ENCODE measurements at places on chromosomes 7 and 10. TPM values are rescaled to one million over a fixed set of nuclear protein-coding genes. Genes with fewer than 3 reads are reported as not detected.

The AGK gene
- total RNA-seq: 18.0 TPM

The NAT16 gene
- not detected for total RNA-seq

The STEAP1 gene
- 16.8 TPM for total RNA-seq

The C10orf105 gene
- 0.08 TPM for total RNA-seq

The STK17A gene
- total RNA-seq: 16.7 TPM

The LHPP gene
- total RNA-seq: 29.8 TPM

The STK31 gene
- 1.1 TPM for total RNA-seq

The TMEM229A gene
- 0.11 TPM for total RNA-seq

The PDZD7 gene
- total RNA-seq: 0.21 TPM

The UPK3B gene
- total RNA-seq: 2.5 TPM

The GATA3 gene
- 0.27 TPM for total RNA-seq

The CLCN1 gene
- not detected for total RNA-seq

The OGDHL gene
- 1.3 TPM for total RNA-seq

The DPYSL4 gene
- 0.45 TPM for total RNA-seq

The CHST3 gene
- total RNA-seq: 1.1 TPM

The PDK4 gene
- total RNA-seq: 101 TPM

The JAKMIP3 gene
- total RNA-seq: 0.14 TPM

The ZNF282 gene
- 24.2 TPM for total RNA-seq

The NOM1 gene
- total RNA-seq: 16.1 TPM

The SLC18A2 gene
- total RNA-seq: 1.6 TPM

The IFIT1B gene
- not detected for total RNA-seq

The HMX2 gene
- 0.18 TPM for total RNA-seq

The FAM25A gene
- total RNA-seq: not detected

The FKBP6 gene
- not detected for total RNA-seq

The TEX47 gene
- not detected for total RNA-seq

The MOGAT3 gene
- total RNA-seq: 62.4 TPM

The PCGF6 gene
- 6.7 TPM for total RNA-seq

The NODAL gene
- not detected for total RNA-seq

The INTS15 gene
- 22.5 TPM for total RNA-seq

The CCDC201 gene
- not detected for total RNA-seq

The FGF8 gene
- total RNA-seq: not detected

The ARMS2 gene
- total RNA-seq: not detected

The SPACDR gene
- 0.31 TPM for total RNA-seq

The PNLIPRP2 gene
- 10.7 TPM for total RNA-seq

The CTTNBP2 gene
- 3.8 TPM for total RNA-seq

The NUB1 gene
- 53.3 TPM for total RNA-seq

The GDF10 gene
- 0.12 TPM for total RNA-seq

The MCM10 gene
- total RNA-seq: 5.0 TPM

The FAM13C gene
- total RNA-seq: 1.8 TPM

The OR2A7 gene
- total RNA-seq: 21.9 TPM

The AKR1B1 gene
- 26.8 TPM for total RNA-seq

The LYZL2 gene
- not detected for total RNA-seq

The DHX32 gene
- 78.9 TPM for total RNA-seq

The FIS1 gene
- 156 TPM for total RNA-seq

The SNCG gene
- 2.6 TPM for total RNA-seq

The ITGB8 gene
- 8.8 TPM for total RNA-seq

The FOXI2 gene
- not detected for total RNA-seq

The COL28A1 gene
- 5.1 TPM for total RNA-seq

The PIK3CG gene
- total RNA-seq: 5.9 TPM

The AUTS2 gene
- 44.2 TPM for total RNA-seq

The COL1A2 gene
- total RNA-seq: 103 TPM

The SCART1 gene
- 2.1 TPM for total RNA-seq

The GAD2 gene
- not detected for total RNA-seq

Measured in left colon (tissue), 2 donors.